Left colon (tissue), 2 donors: ENCODE measurements at places on chromosomes 2 and 18.
A peak's percentile ranks its signal among the peaks of the same experiment; 100 is the strongest.

DNA sequence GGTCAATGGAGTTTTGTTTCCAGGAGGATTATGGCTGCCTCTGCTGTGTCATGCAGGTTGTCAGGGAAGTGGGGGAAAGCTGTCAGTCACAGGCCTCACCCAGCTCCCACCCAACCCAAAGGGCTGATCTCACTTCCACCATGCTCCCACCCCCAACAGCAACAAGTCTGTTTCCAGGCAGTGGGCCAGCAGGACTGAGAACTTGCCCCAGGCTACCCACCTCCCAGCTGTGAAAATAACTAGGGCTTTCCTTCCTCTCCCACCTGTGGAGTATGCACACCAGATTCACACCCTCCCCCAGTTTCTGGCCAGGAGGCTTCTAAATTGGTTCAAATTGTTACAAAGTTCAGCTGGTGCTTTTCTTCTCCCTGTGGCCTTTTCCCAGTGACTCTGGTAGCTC, 95.6 kb upstream of the ACVR1 start:
- DNase-seq, result no peak

DNA sequence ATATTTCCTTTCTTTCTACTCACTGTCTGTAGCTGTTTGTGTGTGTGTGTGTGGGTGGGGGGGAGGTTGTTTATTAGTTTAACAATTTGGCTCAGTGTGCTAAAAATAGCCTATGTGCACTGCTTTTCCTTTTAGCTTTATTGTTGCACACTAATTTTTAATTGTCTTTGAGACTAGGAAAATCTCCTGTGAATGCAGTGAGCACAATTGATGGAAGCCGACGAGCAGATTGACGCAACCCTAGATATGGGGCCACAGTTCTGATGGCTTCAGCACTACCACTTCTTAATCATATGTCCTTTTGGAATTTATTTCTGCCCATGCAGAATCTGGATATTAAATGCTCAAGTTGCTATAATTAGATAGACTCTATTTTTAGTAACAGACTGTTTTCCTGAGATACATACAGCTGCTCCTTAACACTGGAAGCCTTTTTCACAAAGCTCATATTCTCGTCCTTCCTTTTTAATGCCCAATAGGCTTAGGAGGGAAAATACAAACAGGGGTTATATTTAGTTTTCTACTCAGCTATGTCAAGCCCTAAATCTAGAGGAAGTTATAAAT, 109.1 kb downstream of the IRS1 start:
- no peak for DNase-seq

- no peak for DNase-seq
Measured at GRCh38 chr2:45812011-45812500, 160.6 kb downstream of the PRKCE start.

DNA sequence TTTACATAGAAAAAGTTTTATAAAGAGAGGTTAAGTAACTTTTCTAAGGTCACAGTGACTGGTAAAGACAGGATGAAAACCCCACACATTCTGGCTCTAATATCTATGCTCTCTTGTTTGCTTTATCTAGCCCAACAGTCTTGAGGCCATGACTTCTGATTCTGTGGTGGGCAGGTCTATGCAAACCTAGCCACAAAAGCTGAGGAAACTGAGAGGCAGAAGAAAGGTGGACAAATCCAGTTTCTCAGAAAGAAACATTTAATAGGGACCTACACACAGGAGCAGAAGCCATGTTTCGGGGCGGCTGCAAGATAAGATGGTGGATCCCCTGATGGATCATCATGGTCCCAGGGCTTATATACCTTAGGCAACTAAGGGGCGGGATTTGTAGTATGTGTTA, 21.8 kb downstream of the HSPD1 start:
- DNase-seq, result no peak

DNA sequence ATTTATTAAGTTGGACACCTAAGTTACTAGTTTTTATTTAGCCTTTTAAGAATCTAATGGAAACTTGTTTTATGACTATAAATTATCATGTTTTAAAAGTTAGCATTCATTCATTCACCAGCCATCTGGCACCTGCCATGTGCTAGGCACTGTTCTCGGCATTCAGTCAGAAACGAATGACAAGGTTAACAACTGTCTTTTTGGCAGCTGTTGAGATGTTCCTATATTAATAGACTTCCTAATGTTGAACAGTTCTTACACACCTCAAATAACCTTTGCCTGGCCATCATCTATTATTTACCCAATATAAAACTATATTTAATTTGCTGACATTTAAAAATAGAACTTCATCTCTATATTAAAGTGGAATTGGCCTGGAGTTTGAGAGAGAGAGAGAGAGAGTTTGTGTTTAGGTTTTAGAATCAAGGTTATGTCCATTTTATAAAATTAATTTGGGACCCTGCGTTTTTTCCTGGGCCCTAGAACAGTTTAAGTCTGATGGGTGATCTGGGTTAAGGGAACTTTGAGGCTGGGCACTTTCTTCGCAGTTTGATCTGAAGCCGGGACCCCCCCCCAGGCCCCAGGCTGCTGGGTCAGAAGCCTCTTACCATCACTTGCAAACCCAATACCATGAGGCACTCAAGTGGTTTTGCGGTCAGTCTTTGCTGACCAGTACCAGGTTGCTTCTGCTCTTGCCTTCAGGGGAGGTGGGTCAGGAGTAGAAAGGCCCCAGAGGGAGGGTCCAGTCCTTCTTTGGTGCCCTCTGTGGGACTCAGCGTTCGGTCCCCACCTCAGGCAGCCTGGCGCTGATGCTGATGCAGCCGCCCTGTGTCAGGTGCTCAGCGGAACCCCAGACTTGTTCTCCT, 48.3 kb upstream of the ASB1 start:
- no peak for DNase-seq

DNA sequence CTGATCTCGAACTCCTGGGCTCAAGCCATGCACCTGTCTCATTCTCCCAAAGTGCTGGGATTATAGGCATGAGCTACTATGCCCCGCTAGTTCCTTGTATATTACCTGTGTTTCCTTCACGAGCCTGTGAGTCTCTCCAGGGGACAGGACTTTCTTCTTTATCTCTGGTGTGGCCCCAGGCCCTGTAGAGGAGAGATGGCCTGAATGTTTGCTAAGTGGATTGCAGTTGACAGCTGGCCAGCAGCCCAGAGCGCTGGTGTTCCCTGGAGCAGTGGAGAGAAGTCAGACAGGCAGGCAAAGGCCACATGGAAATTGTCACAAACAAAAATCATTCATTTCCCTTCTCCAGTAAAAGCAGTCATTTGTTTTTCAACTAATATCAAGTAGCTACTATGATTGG, 17.9 kb downstream of the LPIN1 start:
- peak; percentile 79 for DNase-seq

GRCh38 chr2:224875841-224876240, 159.7 kb upstream of the CCDC195 start:
- DNase-seq, result no peak

DNA sequence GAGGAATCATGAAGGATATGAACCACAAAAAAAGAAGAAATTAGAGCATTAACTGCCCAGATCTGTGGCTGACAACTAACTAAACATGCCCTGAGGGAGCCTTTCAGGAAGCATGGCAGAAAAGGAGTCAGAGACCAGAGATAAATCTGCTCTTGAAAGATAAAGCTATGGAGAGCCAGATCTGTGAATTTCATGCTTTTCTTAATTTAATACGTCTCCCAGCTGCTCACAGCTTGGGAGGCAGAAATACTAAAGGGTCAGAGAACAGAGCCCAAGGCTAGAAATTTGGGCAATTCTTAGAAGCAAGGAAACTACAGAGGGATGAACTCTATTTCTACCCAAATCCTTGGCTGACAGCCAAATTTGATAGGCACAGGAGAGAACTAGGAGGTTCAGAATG, 223.0 kb upstream of the DPP10 start:
- DNase-seq, result no peak

- DNase-seq, result no peak
Measured at GRCh38 chr2:191740016-191740419, 62.1 kb downstream of the NABP1 start.

DNA sequence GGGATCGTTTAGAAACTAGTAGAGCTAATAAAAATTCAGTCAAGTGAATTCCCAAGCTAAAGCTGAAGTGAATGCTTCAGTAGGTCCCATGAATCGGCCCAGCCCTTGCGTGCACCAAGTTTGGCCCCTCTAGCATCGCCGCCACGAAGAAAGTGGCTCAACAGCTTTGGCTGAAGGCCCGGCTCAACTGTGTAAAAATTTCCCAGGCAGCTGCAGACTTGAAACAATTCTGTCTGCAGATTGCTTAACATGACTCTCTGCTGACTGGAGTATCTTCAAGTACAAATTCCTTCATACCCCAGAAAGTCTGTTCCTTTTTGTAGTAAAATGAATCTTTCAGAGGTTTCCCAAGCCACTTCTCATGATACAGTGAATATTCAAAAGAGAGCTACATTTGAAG, 32.7 kb downstream of the ALMS1 start:
- DNase-seq, result peak; percentile 36
